ENCODE measurements at places on chromosomes 6 and 20. TPM values are rescaled to one million over a fixed set of nuclear protein-coding genes. Genes with fewer than 3 reads are reported as not detected.

DNA sequence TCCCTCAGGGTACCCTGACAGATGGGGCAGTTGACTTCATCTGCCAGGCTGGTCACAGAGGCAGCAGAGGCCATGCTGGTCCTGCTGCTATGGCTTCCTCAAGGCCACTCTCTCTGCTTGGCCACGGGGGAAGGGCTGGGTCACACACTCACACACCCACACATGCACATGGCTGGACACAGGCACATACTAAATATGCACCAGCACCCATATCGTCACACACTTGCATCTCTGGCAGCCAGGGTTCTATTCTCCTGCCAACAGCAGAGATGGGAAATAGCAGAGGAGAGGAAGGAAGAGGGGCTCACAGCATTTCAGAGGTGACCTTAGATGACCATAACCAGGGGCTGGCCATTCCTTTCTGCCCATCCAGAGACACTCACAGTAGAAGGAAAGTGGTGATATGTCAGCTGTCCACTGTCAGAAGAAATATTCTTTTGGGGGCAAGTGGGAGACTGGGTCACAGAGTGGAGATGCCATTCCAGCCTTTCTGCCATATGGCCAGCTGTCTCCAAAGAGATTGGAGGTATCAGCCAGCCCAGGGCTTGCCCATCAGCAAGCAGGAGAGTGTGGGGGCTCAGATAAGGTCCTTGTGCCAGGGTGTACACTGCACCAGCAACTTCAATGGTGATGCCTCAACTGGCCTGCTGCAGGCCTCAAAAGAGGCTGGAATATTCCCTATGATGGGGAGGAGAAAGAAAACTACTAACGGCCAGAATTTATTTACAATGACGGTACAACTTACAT lies at the start of gene TRIM10:
Gene TRIM10 (minus strand): TSS at position 427 of the 747 bp plus-strand sequence. CDS start 353 bp downstream, at position 74.
- no peak for DNase-seq

DNA sequence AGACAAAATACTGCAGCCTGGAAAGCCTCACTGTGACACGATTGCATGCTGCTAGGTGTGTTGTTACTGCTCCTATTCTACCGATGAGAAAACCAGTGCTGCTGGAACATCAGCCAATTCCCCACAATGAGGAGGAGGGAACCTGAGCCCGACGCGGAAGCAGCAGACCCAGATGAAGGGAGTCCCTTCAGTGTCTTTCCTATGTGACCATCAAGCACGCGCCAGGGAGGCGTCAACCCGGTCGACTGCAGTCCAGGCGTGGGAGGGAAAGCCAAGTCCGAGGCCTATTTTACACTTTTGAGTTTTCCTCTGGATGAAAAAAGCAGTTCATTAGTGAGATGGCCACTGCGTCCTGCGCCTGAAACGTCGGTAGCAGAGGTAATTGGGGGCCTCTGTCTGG lies 63.3 kb downstream of the STK35 start:
- no peak for DNase-seq

DNA sequence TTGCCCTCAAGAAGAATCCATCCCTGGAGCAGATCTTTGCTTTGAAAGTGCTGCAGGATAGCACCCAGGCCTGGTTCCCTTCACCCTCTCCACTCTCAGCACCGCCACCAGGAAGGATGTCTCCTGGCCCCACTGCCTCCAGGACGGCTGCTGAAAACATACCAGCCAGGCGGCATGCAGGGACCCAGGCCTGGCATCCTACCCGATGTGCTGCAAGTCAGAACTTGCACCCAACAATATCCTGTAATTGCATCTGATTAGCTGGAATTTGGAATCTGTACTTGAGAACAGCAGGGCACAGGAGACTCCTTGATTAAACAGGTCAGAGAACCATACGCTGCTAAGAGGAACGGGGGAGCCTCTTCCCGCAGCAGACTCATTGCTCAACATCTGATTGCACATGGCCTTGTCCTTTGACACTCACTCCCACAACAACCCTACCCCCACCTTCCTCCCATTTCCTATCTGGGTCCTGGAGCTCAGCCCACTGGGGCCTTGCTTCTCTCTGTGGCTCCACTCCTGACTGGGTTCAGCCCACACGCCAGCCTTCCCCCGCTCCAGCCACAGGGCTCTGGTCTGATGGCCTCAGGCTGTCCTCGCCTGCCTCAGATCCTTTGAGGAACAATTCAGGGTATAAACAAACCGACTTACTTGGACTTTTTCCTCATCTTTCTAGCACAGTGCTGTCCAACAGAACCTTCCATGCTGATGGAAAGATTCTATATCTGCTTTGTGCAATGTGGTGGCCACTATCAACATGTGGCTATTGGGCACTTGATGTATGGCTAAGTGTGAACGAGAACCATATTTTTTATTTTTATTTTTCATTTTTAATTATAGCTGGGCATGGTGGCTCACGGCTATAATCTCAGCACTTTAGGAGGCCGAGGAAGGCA lies 78.0 kb downstream of the FGD2 start:
- DNase-seq, result no peak

- no peak for DNase-seq
Measured at GRCh38 chr6:127796713-127797112, 104.1 kb downstream of the THEMIS start.

DNA sequence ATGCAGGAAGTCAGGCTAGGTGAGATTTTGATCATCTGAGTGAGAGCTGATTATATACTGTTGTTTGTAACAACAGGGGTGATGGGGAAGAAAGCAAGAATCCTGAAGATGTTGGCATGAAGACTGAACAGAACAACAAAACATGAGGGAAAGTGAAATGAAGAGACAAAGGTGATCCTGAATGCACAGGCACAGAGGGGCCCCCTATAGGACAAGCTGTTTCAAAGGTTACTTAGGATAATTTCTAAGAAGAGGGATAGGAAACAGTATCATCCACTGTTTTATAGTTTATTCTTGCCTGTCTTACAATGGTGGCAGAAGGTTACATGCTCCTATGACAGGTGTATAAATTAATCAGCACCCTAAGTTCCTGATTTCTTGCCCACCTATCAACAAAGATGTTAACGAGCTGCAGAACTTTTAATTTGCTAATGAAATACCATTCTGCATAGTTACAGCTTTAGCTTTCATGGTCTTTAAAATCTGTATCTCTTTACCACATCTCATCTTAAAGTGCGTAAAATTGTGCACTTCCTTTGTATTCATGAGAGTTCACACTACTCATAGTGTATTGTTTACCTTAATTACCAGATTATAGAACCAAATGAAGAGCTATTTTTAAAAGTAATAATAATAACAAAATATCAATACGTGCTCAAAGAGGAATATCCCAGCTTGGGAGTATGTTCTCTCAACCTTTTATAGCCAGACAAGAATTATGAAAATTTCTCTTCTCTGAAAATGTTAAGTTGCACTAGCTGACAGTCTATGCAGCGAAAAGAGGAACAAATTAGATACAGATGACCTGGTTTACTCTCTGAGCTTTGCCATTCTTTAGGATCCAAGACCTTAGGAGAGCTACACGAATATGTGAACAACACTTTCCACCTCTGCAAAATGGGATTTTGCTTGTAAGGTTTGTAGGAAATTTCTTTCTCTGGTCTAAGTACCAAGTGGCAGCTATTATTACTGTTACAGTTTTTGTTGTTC lies 192.5 kb downstream of the EDN1 start:
- no peak for DNase-seq

DNA sequence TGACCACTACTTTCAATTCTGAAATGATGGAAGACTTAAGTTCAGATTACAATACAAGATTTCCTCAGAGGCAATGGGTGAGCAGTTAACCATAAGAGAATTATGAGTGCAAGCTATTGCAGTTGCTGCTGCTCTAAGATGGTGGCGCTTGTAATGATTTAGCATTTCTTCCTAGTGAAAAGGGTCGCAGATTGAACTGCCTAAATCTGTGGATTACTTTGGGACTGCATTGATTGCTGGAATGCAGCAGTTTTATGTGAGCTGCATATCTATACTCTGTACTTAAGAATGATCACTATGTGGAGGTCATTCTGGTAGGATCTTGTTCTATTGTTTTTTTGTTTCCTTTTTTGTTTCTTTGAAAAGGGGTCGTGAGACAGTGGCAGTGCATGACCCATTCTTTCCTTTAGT lies 5.3 kb downstream of the SCAF8 start:
- DNase-seq, result no peak

DNA sequence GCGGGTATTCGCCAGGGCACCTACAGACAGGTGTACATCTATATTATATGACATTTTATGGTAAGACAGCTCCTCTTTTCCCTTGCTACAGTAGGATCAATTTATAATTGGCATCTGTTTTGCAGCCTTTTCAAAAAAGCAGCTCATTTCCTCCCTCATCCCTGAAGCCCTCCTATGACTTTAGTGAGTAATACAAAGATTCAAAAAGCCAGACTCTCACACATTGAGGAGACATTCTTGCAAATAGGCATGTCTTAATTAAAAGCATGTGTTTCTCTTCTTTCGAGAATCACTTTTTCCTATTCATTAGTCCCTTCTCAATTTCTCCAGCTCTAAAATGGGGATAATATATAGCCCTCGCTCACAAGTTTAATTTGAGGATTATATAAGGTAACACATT lies 283.4 kb downstream of the TBC1D7 start:
- DNase-seq, result no peak

DNA sequence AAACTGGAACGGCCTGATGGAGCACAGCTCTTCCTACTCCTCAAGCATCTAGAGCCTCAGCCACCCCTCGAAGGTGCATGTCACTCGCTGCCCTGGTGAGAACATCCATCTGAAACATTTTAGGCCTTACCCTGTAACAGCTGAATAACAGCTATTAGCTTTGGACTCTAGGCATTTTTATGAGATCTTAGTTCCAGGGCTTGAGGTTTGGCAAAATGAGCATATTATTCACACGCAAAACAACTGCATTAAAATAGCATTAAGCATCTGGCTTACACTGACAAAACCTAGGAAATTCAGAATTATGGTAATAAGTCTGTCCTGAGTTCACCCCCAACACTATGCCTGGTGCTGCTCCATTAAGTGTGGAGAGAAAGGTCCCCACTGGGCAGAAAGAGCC lies 56.1 kb downstream of the ADAT2 start:
- no peak for DNase-seq

DNA sequence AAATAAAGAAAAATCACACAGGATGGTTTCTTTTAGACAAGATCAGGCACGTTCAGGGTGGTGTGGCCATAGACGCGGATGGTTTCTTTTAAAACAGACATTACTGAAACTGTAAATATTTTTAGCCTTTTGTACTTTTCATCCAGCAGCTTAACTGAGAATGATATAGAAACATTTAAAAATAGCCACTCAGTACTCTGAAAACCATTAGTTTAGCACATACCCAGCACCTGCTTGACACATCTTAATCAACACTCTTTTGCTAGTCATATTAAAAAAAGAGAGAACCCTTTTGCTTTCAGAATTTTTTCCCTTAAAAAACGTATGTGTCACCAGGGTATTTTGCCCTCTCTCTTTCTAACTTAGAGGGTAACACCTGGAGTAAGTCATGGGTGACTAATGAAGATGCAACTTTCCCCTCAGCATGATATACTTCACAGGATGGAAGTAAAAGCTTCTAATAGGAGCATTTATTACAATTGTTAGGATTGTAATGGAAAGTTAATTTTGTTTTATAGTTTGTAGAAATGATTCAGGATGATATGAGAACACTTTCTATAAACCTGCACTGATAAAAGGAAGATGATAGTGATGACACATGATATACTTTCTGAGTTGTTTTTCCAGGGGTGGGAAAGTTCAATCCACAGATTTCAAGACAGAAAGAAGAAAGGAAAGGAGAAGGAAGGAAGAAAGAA lies 45.2 kb downstream of the BACH2 start:
- DNase-seq, result no peak

DNA sequence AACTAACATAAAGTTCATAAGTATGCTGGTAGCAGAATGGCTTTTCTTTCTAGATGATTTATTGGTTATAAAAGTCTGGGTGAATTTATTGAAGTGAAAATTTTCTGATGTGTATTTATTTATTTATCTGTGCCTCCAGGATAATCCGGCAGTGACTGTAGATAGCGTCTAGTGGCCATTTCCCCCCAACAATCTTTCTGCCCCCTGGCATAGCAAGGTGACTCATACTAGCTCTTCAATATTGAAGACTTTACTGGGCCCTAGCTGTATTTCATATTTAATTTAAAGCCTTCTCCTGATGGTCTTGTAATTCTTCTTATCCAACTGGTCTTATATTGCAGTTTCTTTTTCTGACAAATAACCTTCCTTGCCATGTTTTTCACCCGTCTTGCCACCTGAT lies 154.1 kb upstream of the SGK1 start:
- DNase-seq, result no peak

- no peak for DNase-seq
Measured at GRCh38 chr6:128569732-128570679, 49.6 kb upstream of the PTPRK start.

DNA sequence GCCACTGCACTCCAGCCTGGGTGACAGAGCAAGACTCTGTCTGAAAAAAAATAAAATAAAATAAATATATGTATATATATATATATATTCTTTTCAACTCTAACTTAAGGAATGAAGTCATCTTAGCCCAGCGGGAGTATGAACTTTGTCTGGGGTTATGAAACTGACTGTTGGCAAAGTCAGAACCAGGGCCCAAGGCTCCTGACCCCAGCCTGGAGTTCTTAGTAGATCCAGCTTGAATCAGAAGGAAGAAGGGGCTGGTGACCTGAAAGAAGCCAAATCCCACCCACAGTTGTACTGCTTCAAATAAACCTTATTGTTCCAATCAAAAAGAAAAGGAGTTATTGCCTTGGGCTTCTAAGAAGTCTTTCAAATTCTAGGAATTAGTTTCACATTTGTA lies 83.1 kb upstream of the MAP7 start:
- DNase-seq, result no peak

- DNase-seq, result no peak
Measured at GRCh38 chr6:75856902-75857301, 107.9 kb downstream of the MYO6 start.

GRCh38 chr20:32632461-32633354 lies 41.0 kb downstream of the C20orf203 start:
- DNase-seq, result no peak

DNA sequence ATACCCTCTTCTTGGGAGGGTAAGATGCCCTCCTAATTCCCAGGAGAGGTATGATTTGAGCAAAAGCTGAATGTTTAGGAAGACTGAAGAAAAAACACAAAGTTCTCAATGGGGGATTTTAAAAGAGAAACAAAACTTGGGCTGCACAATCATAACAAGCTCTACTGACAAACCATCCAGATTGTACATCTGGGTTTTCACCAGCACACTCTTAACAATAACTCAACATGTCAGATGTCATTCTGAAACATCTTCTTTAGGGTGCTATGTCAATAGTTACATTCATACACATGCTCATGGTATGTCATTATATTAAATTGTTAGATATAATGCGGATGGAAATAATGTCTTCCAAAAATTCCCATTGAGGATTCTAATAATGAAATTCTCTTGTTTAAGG lies 95.1 kb downstream of the ASCC3 start:
- DNase-seq, result no peak

KIF25 gene
- total RNA-seq, result not detected

HLA-DPA1 gene
- total RNA-seq, result 45.8 TPM

CHRNA4 gene
- not detected for total RNA-seq

SIRPB2 gene
- not detected for total RNA-seq

PSORS1C1 gene
- 3.2 TPM for total RNA-seq

PLN gene
- total RNA-seq, result not detected

OPN5 gene
- total RNA-seq, result not detected

HLA-DMA gene
- 33.5 TPM for total RNA-seq

GRM1 gene
- total RNA-seq, result not detected

Data from activated naive CD4-positive, alpha-beta T cell treated with anti-CD3 and anti-CD28 coated beads, Interleukin-2, amount 50 U/mL, for 72 hours (primary cell).